ENCODE measurements at places on chromosomes 2 and 18. TPM values are rescaled to one million over a fixed set of nuclear protein-coding genes. Genes with fewer than 3 reads are reported as not detected.

- H3K27ac ChIP-seq = no peak overlapping the region
- H3K27me3 ChIP-seq = no peaks in the 10 kb centered on the region
- H3K36me3 ChIP-seq = no peaks in the 10 kb centered on the region
- DNase-seq = no peak
- H3K4me3 ChIP-seq = no peak overlapping the region
Observed at GRCh38 chr2:146523196-146523595, 1321.6 kb upstream of the ACVR2A start.

DNA sequence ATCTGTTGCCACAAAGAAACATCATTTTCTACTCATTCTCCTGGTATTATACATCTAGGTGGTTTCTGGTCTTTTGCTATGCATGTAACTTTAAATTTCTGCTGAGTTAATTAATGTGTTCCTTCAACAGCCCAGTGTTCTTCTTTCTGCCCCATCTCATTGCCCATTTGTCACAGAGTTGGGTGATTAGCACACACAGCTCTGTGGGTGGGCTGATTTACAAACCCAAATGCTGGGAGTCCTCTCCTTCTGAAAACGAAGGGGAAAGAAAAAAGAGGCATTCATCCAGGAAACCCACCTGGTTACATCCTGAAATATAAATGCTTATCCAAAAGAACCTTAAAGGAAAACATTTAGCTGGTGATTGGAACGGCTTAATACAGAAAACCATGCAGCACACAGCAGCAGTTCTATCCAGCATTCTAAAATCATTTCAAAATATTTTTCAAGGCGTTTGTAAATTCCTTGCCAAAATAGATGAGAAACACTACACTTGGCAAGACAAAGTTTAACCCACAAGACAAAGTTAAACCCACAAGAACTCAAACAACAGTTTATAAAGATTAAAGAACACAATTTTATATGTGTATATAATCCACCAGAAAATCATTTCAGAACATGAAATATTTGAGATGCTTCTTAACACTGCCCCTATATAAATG lies 177.9 kb downstream of the ANTXR1 start:
- no peak overlapping the region for H3K4me3 ChIP-seq
- no peaks in the 10 kb centered on the region for H3K36me3 ChIP-seq
- H3K4me1 ChIP-seq = no peaks in the 10 kb centered on the region
- peaks cover 32% of the 10 kb centered on the region for H3K27me3 ChIP-seq

Gene CHRNA1
- total RNA-seq = not detected

Gene EVX2
- not detected for total RNA-seq

Data from activated T-helper 2 cell treated with anti-CD3 and anti-CD28 coated beads, Interferon-gamma antibody, Interleukin-2, Interleukin-4, amounts not matched to agents 10 μg/mL and 5 μg/mL and 100 μg/mL, durations not matched to agents 14 hours and 24 hours and 36 hours (primary cell).